ENCODE measurements at places on chromosomes 5 and 9.

DNA sequence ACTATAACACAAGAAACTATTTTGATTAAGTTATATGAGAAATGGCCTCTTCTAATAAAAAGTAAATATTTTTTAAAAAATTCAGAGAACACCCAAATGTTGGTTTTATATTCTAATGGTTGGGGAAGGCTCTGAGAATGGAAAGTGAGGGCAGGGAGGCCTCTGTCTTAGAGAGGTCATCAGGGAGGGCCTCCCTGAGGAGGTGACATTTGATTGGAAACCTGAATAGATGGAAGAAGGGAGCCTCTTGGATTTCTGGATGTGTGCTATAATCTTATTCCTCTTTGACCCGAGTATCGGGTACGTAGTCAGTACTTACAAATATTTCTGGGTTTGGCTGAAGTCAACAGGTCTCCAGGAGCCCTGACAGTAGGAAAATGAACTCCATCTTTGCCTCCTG is 26.1 kb upstream of the GRPEL2 start:
- no peak for DNase-seq

GRCh38 chr9:91037511-91038482 is 236.2 kb downstream of the SYK start:
- DNase-seq: peak; percentile 86

DNA sequence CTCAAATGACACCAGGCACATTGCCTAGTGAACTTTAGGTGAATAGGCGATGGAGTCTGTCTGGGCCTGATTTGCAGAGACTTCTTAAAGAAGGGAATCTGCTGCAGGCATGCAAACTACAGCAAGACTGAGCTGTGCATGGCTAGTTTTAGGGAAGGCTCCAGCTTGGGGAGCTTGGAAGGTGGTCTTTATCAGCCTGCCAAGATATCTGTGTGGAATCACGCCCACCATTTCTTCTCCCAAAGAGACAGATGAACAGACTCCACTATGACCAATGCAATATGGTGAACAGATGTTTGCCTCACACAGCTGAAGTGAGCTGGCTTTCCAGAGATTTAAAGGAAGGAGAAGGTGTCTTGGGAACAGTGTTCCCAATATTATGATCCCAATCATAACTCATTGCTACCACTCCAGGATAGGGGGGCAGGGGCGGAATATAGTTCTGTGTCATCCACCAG is 129.0 kb upstream of the HMHB1 start:
- DNase-seq: no peak

DNA sequence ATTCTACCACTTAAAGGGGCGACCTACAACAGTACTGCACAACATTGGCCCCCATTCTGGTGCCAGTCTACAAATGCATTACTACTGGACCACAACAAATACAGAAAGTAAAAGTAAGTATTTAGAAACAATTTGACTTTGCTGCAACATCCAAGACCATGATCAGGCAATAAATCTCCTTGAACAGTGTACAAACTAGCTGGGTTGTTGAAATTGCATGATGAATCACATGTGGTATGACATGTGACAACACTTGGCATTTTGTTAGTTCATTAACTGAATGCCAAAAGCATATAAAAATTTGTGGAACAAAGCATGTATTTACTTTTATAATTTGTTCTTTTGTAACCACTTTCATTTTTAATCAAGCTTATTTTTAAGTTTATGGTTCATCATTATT is 270.5 kb downstream of the NFIB start:
- DNase-seq: no peak

GRCh38 chr5:156327296-156327695 is 332 bp downstream of the SGCD start:
- no peak for DNase-seq

GRCh38 chr5:74651710-74652109 is 11.2 kb upstream of the ENC1 start:
- no peak for DNase-seq

- DNase-seq: no peak
Observed at GRCh38 chr5:179230061-179230461, 115.2 kb downstream of the ADAMTS2 start.

- DNase-seq: peak; percentile 46
Observed at GRCh38 chr9:5493679-5494511, 16.4 kb upstream of the PDCD1LG2 start.

GRCh38 chr5:122773619-122774018 is 1.3 kb upstream of the SNX2 start:
- no peak for DNase-seq

GRCh38 chr9:129560881-129561306 is 60.0 kb downstream of the C9orf50 start:
- no peak for DNase-seq

DNA sequence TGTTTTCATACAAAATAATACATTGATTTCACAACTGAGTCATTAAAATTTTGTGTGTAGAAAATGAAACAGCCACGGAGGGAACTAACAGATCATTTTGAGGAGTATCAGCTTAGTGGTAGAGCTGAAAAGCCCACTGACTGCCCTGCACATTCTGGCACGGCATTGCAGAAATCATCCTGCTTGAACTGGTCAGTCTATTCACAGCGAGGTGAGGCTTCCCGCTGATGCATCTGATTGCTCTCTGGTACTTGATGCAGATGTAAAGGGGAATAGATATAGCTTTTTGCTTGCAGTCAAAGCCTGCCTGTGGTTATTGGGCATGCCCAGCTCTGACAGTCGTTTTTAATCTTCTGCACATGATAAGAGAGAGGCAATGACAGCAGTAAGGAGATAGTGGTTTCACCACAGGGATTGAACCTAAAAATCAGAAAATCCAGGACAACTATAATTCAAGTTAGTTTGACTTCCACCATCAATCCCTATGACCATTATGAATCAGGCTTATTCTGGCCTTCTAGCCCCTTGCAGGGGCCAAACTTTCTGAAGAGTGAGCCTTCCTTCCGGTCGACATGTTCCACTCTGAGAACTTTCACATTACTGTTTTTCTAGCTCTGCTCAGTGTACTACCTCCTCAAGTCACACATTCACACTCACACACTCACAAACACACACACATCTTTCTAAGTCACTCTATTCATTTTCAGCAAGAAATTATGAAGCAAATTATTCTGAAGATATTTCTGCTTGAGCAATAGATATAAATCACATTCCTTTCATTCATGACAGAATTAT is 782.8 kb upstream of the NUDT12 start:
- DNase-seq: no peak

DNA sequence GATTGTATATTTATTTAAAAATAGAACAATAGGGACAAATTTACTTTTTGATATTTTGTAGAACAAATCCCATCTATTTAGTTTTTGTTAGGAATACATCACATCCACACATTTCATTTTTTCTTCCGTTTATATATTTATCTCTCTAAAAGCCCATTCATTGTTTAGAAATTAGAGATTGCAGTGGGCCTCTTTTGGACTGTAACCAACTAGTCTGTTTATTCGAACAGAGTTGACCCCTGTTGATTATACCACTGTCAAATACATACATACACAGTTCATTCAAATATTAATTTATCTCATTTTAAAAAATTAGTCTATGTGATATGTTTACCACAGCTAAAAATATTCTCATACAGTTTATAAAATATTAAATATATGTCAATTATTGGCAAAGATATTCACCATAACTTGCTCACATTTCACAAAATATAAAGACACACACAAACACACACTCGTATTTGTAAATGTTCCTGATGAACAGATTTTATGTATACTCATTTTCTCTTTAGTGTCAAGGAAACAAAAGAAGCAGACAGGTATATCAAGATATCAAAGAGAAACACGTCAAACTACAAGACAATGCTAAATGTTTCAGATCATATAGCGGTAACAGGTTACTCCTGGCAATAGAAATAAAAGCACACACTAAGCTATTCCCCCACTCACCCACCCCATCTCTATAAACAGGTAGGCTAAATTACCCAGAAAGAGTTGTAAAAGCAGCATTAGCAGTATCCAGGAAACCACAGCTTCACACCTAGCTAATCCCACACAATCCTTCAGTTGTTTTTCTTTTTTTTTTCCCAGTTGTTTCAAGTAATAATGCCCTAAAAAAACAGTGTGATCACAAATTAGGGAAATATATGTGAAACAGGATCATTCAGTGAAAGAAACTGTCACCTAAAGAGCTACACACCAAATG is 283.9 kb downstream of the ADAMTS6 start:
- DNase-seq: no peak

DNA sequence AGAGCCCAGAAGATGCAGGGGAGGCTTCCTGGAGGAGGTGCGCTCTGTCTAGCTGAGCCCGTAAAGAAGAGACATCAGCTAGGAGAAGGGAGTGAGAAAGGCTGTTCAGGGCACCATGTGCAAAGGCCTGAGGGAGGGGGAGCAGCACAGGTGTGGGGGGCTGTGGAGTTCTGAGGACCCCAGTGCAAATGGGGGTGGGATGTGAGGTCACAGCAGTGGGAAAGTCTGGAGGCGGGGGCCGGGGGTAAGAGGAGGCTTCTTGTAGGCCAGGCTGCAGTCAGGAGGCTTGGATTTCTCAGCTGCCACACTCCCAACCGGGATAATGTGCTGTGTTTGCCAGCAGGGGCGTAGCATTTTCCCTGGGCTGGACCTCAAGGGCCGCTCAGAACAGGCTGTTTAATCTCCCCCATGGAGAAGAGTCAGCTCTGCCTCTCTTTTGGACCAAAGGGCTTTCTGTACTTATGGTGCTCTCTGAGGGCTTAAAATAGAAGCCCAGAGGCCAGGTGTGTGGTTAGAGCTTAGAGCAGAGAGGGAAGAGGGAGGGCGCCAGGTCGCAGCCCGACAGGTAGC is 5.7 kb downstream of the NEURL1B start:
- no peak for DNase-seq

GRCh38 chr5:151952238-151952637 is 27.6 kb upstream of the GLRA1 start:
- DNase-seq: no peak
